Smooth muscle cell of the coronary artery (primary cell): ENCODE measurements at places on chromosomes 3 and 15. TPM values are rescaled to one million over a fixed set of nuclear protein-coding genes. Genes with fewer than 3 reads are reported as not detected.

RAB8B gene
- total RNA-seq, result 35.9 and 78.3 TPM in 2 replicates

RETNLB gene
- total RNA-seq, result not detected in 2 replicates

CFAP100 gene
- not detected in 2 replicates for total RNA-seq

CNBP gene
- total RNA-seq, result 198 and 241 TPM in 2 replicates

PLA2G4D gene
- not detected in 2 replicates for total RNA-seq

ATP13A5 gene
- not detected in 2 replicates for total RNA-seq

CX3CR1 gene
- under 0.01 TPM in 1 of 2 replicates, not detected in the other for total RNA-seq

EIF4E3 gene
- 0.68 and 3.3 TPM in 2 replicates for total RNA-seq

RASGRF1 gene
- not detected in 2 replicates for total RNA-seq
